ENCODE measurements at places on chromosomes 6 and 20. TPM values are rescaled to one million over a fixed set of nuclear protein-coding genes. Genes with fewer than 3 reads are reported as not detected.

Gene TMEM30A
- total RNA-seq = 32.1 TPM

GRCh38 chr20:4162766-4163165, 147.4 kb upstream of the RNF24 start:
- no peak for DNase-seq

DNA sequence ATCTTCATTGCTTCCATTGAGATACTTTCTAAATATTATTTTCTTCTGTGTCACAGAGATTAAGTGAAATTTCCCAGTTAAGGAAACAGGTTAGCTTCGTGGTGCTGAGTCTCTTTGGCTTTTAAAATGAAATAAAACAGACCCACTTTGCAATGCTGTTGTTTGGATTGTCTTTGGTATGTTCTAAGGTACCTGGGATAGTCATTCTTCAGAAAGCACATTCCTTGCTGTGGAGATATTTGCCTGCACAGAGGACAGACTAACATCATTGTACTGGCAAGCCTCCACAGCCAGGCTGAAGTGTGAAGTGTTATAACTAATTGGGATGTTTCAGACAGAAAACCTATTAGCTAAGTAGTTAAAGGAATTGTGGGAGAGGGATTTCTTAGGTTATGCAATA, 148.8 kb upstream of the EPHA7 start:
- DNase-seq = no peak

Gene CLIC5
- 0.08 TPM for total RNA-seq

Gene GABRR2
- total RNA-seq = 6.7 TPM
